ENCODE measurements at places on chromosomes 7 and 10.

GRCh38 chr7:20089431-20089830, 127.8 kb downstream of the MACC1 start:
- no peaks in the 10 kb centered on the region for H3K4me1 ChIP-seq
- no peaks in the 10 kb centered on the region for H3K36me3 ChIP-seq
- no peaks in the 10 kb centered on the region for H3K27me3 ChIP-seq
- DNase-seq: no peak

DNA sequence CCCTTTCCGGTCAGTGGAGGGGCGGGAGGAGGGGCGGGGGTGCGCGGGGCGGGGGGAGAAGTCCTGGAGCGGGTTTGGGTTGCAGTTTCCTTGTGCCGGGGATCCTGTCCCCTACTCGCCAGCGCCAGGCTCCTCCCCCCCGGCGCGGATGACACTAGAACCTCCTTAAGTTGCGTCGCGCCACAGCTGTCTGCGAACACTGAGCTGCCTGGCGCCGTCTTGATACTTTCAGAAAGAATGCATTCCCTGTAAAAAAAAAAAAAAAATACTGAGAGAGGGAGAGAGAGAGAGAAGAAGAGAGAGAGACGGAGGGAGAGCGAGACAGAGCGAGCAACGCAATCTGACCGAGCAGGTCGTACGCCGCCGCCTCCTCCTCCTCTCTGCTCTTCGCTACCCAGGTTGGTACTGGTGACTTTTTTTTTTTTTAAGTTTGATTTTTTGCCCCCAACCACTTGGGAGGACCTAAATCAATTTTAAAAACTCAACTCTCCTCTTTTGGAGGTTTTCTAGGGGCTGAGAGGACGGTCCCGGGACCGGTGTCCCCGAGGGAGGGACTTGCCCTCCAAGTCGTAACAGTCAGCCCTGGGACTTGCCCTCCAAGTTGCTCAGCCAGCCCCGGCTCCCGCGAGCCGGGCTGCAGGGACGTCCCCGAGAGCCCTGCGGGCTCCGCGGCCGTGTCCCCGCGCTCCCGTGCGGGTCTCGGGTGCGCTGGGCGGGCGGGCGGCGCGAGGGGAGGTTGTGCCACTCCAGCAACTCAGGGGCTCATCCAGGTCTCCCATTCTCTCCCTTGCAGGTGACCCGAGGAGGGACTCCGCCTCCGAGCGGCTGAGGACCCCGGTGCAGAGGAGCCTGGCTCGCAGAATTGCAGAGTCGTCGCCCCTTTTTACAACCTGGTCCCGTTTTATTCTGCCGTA, at the start of gene GATA3:
Gene GATA3, plus strand, starts transcription at position 195 of the 914 bp plus-strand sequence. CDS start 968 bp downstream, outside the sequence.
- peak within 1 kb of the TSS; percentile 96 for H3K27ac ChIP-seq
- peaks cover 42% of the 10 kb centered on the region for H3K36me3 ChIP-seq
- DNase-seq: peak; percentile 93
- peak within 1 kb of the TSS; percentile 91 for H3K4me3 ChIP-seq
- H3K27me3 ChIP-seq: peaks cover 17% of the 10 kb centered on the region
- peaks cover 42% of the 10 kb centered on the region for H3K4me1 ChIP-seq

- peak overlapping the region; percentile 9 for H3K27ac ChIP-seq
- no peak overlapping the region for H3K4me3 ChIP-seq
- peaks cover 23% of the 10 kb centered on the region for H3K27me3 ChIP-seq
- peaks cover 3% of the 10 kb centered on the region for H3K36me3 ChIP-seq
- peaks cover 37% of the 10 kb centered on the region for H3K4me1 ChIP-seq
These were observed 63.4 kb downstream of the CAV1 start for GRCh38 chr7:116588225-116588624.

GRCh38 chr10:62335326-62335725, 38.8 kb upstream of the ZNF365 start:
- H3K4me3 ChIP-seq: no peak overlapping the region
- H3K4me1 ChIP-seq: no peaks in the 10 kb centered on the region
- no peak overlapping the region for H3K27ac ChIP-seq
- no peak for DNase-seq
- H3K27me3 ChIP-seq: peaks cover 8% of the 10 kb centered on the region

GRCh38 chr7:40674316-40674715, 539.5 kb downstream of the SUGCT start:
- DNase-seq: no peak
- H3K4me1 ChIP-seq: peaks cover 3% of the 10 kb centered on the region
- H3K27ac ChIP-seq: no peak overlapping the region
- H3K27me3 ChIP-seq: no peaks in the 10 kb centered on the region

DNA sequence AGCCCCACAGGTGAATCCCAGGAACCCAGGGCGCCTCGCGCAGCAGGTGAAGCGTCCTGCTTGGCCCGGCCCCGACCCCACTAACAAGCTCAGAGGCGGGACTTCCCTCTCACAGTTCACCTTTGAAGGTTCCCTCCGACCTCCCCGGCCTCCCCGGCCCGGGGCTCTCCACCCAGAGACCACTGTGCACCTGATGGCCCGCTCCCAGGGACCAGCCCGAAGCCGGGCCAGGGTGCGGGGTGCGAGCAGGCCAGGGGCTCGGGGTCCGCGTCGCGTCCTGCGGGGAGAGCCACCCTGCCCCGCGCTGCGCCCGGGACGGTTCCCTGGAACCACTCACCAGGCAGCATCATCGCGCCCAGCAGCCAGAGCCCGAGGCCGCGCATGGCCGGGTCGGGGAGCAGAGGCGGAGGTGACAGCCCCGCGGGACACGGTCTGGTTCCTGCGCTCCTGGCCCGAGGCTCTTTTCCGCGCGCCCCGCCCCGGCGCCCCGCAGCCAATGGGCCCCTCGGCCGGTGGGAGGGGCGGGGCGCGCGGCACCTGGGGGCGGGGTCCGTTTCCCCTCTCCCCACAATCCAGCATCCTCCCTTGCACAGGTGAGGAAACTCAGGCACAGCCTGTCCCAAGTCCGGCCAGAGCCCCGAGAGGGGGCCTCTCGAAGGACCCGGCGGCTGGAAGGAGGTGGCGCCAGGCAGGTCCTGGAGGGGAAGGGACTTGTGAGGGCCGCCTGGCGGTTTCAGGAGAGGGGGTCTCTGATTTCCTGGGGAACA, at the start of gene ADAM8:
Gene ADAM8, minus strand, starts transcription at position 434 of the 767 bp plus-strand sequence. Its CDS starts 51 bp downstream, at position 383.
- H3K36me3 ChIP-seq: peaks cover 4% of the 10 kb centered on the region
- peak; percentile 79 for DNase-seq
- peak within 1 kb of the TSS; percentile 90 for H3K4me3 ChIP-seq
- peak within 1 kb of the TSS; percentile 99 for H3K27ac ChIP-seq
- H3K4me1 ChIP-seq: peaks cover 36% of the 10 kb centered on the region

GRCh38 chr7:26319636-26320035, 28.0 kb downstream of the SNX10 start:
- no peak for DNase-seq
- no peak overlapping the region for H3K4me3 ChIP-seq
- no peaks in the 10 kb centered on the region for H3K27me3 ChIP-seq
- no peak overlapping the region for H3K27ac ChIP-seq
- peaks cover 23% of the 10 kb centered on the region for H3K36me3 ChIP-seq
- no peaks in the 10 kb centered on the region for H3K4me1 ChIP-seq

- H3K36me3 ChIP-seq: no peaks in the 10 kb centered on the region
- H3K4me3 ChIP-seq: no peak overlapping the region
- H3K27me3 ChIP-seq: no peaks in the 10 kb centered on the region
- H3K27ac ChIP-seq: no peak overlapping the region
These were observed 17.1 kb upstream of the CPA1 start for GRCh38 chr7:130363026-130363847.

DNA sequence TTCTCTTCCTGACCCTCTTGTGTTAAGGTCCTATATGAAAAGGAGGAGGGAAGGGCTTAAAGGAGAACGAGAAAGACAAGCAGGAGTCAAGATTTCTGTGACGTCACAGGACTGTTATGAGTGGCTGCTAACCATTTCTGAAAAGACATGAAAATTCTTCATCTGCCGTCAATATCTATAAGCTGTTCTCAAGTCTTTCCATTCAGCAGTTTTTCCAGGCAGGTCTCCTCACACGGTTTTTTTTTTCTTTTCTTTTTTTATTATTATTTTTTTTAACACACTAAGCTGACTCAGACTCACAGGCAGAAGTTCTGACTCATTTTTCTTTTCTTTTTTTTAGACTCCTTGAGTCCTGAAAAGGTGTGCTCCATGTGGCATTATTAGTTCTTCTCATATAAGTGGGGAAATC, 72.0 kb downstream of the DGKI start:
- H3K4me3 ChIP-seq: no peak overlapping the region
- no peaks in the 10 kb centered on the region for H3K4me1 ChIP-seq
- no peak for DNase-seq
- no peak overlapping the region for H3K27ac ChIP-seq
- H3K36me3 ChIP-seq: no peaks in the 10 kb centered on the region

DNA sequence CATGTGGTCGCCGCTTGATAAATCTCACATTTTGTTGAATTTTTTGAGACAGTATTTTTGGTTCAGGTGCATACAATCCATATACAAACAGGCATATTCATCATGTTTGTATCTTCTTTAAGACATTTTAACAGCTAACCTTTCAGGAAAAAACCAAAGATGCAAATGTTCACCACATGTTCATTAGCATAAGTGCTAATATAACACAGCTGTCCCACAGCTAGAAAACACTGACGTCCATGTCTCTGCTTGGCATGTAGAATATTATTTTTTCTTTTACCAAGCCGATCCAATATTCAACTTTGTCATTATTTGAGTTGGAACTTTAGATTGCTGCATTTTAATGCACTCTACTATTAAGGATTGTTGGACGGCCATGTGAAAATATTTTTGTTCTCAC, 31.2 kb downstream of the BMPER start:
- H3K27me3 ChIP-seq: peaks cover 22% of the 10 kb centered on the region
- no peak overlapping the region for H3K4me3 ChIP-seq
- no peak overlapping the region for H3K27ac ChIP-seq
- DNase-seq: no peak
- H3K36me3 ChIP-seq: no peaks in the 10 kb centered on the region

- H3K27me3 ChIP-seq: peaks cover 23% of the 10 kb centered on the region
- H3K4me3 ChIP-seq: peak overlapping the region; percentile 77
- H3K27ac ChIP-seq: peak overlapping the region; percentile 82
- peaks cover 17% of the 10 kb centered on the region for H3K36me3 ChIP-seq
- DNase-seq: peak; percentile 55
These were observed 1.3 kb downstream of the FRAT2 start for GRCh38 chr10:97333351-97333600.

DNA sequence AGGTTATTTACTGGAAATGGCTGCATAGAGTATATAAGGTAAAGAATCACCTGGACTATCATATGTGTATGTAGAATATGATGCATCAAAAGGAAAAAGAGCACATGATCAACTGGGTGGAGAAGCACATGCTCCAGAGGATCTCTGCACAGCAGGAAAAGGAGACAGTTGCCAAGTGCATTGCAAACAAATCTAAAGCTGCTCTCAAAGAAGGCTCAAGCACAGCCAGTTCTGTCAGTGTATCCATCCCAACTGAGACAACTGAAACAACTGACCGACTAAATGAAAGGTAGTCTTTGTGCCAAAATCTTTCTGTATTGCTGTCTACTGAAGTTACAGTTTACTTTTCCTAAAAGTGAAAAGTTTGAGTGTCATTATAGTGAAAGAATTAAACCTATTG, 83.2 kb upstream of the SGCE start:
- H3K27ac ChIP-seq: no peak overlapping the region
- no peaks in the 10 kb centered on the region for H3K36me3 ChIP-seq
- H3K4me3 ChIP-seq: no peak overlapping the region
- H3K27me3 ChIP-seq: no peaks in the 10 kb centered on the region
- DNase-seq: no peak

DNA sequence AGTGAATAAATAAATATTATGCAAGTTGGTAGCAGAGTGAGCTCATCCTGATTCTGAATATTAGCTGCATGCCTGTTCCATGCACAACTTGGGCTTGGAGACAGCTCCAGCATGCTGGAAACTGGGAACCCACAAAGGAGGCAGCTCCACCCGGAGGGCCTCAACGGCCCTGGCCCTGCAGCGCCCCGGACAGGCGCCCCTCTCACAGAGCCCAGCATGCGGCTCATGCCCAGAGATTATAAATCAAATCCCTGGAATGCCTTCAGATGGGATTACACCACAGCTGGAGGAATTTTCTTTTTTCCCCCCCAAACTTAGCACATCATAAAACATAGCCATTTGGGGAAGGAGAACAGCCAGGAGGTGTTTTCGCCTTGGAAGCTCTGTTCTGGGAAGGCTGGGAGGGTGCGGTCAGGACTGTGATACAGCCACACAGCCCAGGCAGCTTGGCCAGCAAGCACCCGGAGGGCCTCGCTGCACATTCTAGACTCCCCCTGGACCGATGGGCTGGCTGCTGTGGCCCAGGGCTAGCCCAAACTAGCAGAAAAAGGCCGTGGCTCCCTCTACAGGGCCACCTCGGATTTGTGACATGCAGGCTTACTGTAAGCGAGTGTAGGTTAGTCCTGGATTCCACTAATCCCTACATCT, 102.4 kb downstream of the PTPN20 start:
- H3K27ac ChIP-seq: no peak overlapping the region
- DNase-seq: no peak
- H3K36me3 ChIP-seq: no peaks in the 10 kb centered on the region
- H3K4me1 ChIP-seq: no peaks in the 10 kb centered on the region
- peaks cover 20% of the 10 kb centered on the region for H3K27me3 ChIP-seq

DNA sequence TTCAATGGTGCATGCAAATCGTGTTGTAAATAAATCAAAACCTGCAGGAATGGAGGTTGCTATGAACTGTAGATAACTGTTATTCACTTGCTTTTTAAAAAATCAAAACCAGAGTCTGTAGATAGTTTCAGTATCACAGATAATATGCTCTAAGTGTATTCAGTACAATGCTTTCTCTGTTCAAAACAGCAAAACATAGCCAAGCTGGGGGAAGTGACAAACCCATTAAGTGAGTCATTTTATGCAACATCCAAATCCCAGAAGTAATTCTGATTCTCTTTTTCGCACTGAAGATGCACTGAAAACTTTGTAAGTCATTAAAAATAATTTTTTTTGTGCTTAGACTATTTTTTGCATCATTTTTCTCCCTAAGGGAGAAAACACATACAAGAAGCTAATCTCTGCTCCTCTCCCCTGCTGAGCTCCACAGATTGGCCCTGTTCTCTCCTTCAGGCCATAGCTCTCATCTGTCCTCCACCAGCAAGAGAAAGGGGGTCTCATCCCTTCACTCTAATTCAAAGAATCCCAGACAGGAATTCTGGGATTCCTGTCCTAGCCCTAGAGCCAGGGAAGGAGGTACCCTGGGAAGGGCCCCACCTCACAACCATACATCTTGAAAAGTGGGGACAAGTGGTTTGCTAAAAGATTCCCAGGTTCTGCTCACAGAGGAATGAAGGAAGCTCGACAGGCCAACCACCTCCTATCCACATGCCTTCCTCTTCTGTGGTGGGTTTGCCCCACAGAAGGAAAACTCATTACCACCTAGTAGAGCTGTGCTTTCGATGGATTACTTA, 4.9 kb downstream of the PRTFDC1 start:
- DNase-seq: no peak
- peaks cover 6% of the 10 kb centered on the region for H3K36me3 ChIP-seq
- peak overlapping the region; percentile 22 for H3K27ac ChIP-seq
- H3K27me3 ChIP-seq: no peaks in the 10 kb centered on the region
- H3K4me3 ChIP-seq: no peak overlapping the region
- H3K4me1 ChIP-seq: peaks cover 35% of the 10 kb centered on the region

GRCh38 chr7:44845451-44845850, 2.4 kb downstream of the H2AZ2 start:
- no peak for DNase-seq
- peaks cover 36% of the 10 kb centered on the region for H3K36me3 ChIP-seq
- H3K4me1 ChIP-seq: peaks cover 40% of the 10 kb centered on the region
- H3K27ac ChIP-seq: no peak overlapping the region
- H3K27me3 ChIP-seq: no peaks in the 10 kb centered on the region

Data from activated CD8-positive, alpha-beta memory T cell treated with anti-CD3 and anti-CD28 coated beads, Interleukin-2, amount 10 ng/mL, durations not matched to agents 7 days and 5 days (primary cell).